AG08395 (cell line): ENCODE measurements at places on chromosomes 5 and 9.

- no peak for DNase-seq
These were observed 1365.3 kb upstream of the WWC1 start for GRCh38 chr5:166926138-166926537.

GRCh38 chr5:9069650-9070049 lies 476.2 kb downstream of the SEMA5A start:
- no peak for DNase-seq

DNA sequence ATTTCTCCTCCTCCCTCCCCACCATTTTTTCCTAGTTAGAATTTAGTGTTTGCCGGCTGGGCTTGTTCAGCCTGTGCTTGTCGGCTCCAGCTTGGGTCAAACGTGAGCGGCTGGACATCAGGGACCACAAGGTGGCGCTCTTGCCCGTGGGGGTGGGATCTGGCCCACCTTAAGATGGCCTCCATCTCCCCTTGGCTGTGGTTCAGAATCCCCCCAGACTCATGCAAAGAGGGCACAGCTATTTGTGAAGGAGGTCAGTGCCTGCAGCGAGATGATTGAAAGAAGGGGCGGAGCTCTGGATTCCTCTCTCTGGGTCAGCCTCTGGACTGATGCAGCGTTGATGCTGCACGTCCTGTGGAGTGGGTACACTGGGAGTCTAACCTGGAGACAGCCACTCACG lies 283.3 kb upstream of the TUT7 start:
- DNase-seq, result peak; percentile 54

DNA sequence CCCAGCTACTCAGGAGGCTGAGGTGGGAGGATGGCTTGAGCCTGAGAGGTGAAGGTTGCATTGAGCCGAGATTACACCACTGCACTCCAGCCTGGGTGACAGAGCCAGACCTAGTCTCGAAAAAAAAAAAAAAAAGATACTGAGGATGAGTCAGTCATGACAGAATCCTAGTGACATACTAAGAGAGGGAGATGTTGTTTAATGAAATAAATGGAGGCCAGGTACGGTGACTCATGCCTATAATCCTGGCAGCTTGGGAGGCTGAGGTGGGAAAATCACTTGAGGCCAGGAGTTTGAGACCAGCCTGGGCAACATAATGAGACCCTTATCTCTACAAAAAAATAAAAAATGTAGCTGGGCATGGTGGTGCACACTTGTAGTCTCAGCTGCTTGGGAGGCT lies 107.2 kb downstream of the ZFAND5 start:
- no peak for DNase-seq

DNA sequence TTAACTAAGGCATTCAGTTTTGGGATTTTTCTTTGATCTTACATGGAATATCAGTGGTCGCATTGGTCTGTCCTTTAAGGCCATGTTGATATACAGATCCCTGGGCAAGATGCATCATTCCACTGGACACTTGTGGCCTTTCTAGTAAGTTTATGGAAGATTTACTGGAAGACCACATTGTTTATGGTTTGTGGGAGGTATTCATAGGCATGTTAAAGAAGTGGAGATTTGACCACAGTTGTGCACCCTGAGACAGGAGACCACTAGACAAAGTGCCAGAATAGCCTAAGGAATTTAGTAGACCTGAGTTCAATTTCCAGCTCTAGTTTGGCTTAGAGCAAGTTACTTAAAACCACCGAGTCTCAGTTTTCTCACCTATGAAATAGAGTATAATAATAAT lies 383.1 kb upstream of the PAPPA start:
- no peak for DNase-seq

- no peak for DNase-seq
These were observed 93.8 kb downstream of the HSPA4 start for GRCh38 chr5:133145436-133146170.

- DNase-seq, result peak; percentile 11
These were observed 196.5 kb upstream of the TBCA start for GRCh38 chr5:77972469-77973252.

GRCh38 chr9:35035851-35036701 lies 36.3 kb downstream of the VCP start:
- peak; percentile 62 for DNase-seq

DNA sequence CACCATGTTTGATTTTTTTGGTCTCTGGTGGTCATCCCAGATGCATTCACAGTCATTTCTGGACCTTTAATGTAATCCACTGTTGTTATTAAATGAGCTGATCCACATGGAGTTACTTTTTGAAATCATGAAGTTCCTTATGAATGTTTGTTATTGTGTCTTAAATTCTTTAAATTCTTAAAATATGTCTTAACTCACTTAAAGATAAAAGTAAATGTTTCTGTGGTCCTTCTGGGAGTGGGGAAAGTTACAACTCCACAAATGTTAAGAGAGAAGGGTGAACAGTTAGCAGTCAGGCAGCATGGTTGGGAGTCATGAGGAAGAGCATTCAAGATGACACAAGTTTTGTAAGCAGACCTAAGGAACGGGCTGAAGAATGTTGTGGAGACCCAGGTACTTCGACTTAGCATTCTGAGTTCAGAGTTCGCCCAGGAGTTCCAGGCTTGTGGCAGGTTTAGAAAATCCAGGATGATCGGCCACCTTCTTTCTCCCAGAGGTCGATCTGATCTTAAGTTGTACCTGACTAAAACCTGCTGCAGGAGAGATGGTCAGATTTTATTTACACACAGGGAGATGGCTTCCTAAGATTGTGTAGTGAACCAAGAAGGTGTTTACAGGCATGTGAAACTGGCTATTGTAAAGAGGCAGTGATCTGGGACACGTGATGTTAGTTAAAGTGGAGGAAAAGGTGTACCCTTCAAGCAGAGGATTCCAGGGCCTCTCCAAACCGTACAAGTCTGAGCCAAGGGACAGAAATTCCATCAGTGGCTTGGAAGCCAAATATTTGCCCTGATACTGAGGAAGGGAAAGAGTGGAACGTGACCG lies 17.2 kb downstream of the SLC1A1 start:
- DNase-seq, result no peak

GRCh38 chr9:18442629-18443491 lies 31.1 kb upstream of the ADAMTSL1 start:
- DNase-seq, result peak; percentile 80

DNA sequence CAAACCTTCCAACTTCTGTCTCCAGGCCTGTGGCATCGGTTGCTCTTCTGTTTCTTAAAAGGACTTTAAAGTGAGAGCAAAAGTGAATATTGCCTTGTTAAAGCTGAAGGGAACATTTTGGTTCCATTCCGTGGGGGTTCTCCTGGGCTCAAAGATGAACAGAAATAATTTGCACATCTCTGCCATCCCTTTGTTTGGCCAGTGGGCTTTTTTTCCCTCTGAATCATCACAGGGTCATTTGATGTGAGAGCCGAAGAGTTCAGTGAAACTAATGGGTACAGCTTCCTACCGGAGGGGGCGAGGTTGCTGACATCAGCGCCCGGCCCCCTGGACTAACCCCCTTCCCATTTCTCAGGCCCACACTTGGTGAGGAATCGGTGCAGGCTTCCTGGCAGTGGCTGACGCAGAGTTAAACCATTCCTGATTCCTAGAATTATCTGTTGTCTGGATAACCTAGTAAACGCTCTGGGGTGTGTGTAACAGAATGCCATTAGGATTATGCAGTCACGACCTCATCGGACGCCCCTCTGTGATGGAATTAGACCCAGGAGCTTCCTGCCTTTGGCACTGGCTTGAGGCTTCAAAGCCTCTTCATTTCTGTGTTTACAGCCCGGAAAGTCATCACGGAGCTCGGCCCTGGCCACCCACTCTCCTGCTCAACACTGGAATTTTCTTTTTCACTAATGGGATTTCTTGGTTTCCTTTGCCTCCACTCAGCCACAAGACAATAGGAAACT lies 61.6 kb upstream of the RPL26L1 start:
- DNase-seq, result peak; percentile 79

DNA sequence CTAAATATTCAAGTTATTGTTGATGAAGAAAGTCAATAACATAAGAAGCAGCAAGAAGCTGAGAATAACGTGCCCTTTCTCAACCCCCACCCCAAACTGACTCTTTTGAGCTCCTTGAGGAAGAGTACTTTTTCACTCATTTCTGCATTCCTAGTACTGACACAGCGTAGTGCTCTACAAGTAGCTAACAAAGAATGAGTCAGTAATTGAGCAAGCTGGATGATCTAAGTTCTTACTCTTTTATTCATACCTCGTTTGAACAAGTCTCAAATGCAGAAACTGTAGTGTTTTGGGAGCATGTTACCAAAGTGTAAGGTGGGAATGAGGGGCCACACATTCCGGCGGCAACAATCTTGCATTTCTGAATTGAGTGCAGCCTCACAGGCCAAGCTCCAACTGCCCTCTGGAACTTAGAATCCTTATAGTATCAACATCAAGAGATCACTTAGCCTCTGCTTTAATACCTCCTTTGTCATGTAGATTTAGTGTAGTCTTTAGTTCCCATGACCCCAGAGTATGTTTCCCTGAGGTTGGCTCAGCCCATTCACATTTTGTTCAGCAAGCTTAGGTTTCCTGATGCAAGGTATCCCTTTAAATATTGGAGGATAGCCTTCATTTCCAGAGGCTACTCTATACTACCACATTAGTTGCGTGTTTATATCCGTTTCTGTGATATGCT lies 152.0 kb downstream of the PRR16 start:
- peak; percentile 72 for DNase-seq

GRCh38 chr5:76674330-76675066 lies 41.4 kb upstream of the F2R start:
- DNase-seq, result no peak

DNA sequence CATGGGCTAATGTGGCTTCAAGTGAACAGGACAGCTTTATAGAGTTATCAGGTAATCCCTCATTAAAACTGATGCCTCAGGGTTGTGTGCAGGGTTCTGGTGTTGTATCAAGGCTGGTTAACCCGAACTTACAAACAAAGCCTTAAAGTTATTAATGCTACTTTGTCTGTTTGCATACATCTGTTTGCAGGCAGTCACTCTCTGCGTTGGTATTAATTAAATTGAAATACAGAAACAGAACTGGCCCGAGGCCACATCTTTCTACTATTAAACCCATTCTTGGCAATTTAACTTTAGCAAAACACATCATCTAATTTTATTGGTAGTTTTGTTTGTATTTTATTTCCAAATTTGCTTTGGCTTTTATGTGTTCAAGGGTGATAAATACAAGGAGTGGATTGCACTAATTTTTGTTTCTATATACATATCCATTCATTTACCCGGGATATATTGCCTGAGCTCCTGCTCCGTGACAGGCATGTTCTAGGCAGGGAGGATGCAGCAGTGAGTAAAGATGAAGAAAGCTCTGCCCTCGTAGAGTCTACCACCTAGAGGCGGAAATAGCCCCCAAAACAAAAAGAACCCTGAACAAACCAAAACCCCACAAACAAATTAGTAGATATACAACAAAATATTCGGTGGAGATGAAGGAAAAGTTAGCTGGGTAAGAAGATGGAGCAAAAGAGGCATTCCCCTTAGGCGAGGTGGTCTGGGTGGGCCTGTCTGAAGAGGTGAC lies 164.2 kb downstream of the MACROH2A1 start:
- no peak for DNase-seq

GRCh38 chr9:94869415-94869843 lies 142.9 kb downstream of the AOPEP start:
- no peak for DNase-seq

GRCh38 chr9:38371495-38371894 lies 21.0 kb upstream of the ALDH1B1 start:
- peak; percentile 50 for DNase-seq

- peak; percentile 97 for DNase-seq
These were observed at the start of gene MSX2 for GRCh38 chr5:174724484-174725260. Gene MSX2 (plus strand): TSS chr5:174724582. CDS start chr5:174724660, 78 bp downstream.

- no peak for DNase-seq
These were observed 15.1 kb downstream of the SLCO6A1 start for GRCh38 chr5:102483736-102484135.

- DNase-seq, result no peak
These were observed 54.0 kb downstream of the DOCK8 start for GRCh38 chr9:268616-269015.

GRCh38 chr5:120823328-120823727 lies 359.2 kb downstream of the PRR16 start:
- no peak for DNase-seq

DNA sequence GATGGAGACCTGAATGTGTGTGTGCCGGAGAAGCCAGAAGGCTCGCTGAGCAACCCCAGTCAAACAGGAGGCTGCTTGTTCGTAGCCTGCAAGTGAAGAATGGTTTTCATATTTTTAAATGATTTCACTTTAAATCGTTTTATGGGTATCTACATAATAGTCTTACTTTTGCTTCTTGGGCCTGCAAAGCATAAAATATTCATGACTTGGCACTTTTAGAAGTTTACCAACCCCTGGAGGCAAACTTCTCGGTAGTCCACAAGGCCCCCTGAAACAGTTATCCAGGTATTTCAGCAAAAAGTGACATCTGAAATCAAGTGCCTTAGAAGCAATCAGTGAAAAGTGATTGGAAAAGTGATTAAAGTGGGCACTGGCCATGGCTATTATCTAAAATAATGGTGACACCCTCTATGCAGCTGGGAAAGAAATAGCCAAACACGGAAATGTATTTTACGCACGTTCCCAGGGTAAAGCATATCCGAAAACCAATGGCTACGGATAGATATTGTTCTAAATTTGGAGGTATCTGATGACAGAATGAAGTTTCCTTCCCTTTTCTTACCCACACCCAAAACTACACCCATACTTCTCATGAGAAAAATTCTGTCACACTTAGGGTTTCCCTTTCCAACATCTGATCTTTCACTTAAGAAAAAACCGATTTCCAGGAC lies 39.0 kb downstream of the RAPGEF1 start:
- DNase-seq, result no peak

GRCh38 chr9:85147046-85147640 lies 477.6 kb downstream of the NTRK2 start:
- no peak for DNase-seq

DNA sequence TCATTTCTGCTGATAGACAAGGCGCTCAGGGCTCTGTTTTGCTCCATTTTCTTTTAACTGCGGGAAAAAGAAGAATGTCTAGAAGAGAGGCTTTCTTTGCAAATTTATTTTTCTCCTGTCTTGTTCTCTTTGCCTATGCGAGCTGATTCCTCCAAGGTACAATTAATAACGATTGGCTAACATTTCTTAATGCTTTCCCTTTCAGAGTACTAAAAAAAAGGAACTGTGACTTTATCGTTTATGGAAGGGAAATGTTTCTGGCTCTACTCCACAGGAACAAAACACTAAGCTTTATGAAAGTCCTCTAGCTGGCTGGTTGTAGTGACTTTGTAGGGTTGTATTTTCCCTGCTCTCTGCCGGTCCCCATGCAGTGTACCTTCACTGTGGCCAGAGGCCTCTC lies 11.7 kb downstream of the NSG2 start:
- no peak for DNase-seq
